ENCODE measurements at places on chromosomes 6 and 20. TPM values are rescaled to one million over a fixed set of nuclear protein-coding genes. Genes with fewer than 3 reads are reported as not detected.

DNA sequence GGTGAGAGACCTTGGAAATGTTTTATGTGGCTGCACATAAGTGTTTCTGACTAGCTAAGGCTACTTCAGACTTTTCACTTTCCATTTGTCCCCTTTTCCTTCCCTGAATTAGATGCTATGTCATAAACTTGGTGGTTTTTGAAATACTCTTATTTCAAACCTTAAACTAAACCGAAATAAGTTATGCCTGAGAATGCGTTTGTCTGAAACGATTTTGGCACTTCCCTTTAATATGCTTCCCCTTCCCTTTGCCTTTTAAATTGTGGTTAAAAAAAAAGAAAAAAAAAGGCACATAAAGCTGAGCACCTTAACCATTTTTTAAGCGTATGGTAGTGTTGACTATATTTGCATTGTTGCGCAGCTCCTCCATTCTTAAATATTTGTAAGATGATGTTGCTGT lies 14.3 kb downstream of the ZNF451 start:
- DNase-seq, result no peak
- H3K4me1 ChIP-seq, result no peaks in the 10 kb centered on the region
- no peak overlapping the region for H3K4me3 ChIP-seq
- no peaks in the 10 kb centered on the region for H3K27me3 ChIP-seq

The KLHDC3 gene
- 124 TPM for total RNA-seq

DNA sequence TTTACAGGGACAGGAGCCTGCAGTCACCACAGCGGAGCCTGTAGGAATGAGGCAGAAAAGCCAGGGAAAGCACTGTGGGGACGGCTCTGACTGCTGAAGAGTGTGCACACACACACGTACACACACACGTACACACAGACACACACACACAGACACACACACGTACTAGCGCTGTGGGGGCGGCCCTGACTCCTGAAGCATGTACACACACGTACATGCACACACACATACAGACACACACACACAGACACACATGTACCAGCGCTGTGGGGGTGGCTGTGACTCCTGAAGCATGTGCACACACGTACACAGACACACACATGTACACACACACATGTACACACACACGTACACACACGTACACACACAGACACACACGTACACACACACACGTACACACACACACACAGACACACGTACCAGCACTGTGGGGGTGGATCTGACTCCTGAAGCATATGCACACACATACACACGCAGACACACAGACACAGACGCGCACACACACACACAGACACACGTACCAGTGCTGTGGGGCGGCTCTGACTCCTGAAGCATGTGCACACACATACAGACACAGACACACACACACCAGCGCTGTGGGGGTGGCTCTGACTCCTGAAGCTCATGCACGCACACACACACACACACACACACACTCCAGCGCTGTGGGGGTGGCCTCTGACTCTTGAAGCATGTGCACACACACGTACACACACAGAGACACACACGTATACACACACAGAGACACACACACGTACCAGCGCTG lies 127.3 kb downstream of the DLL1 start:
- H3K36me3 ChIP-seq, result no peaks in the 10 kb centered on the region
- H3K4me1 ChIP-seq, result no peaks in the 10 kb centered on the region
- DNase-seq, result no peak
- no peak overlapping the region for H3K27ac ChIP-seq

- H3K4me1 ChIP-seq, result no peaks in the 10 kb centered on the region
- no peak overlapping the region for H3K27ac ChIP-seq
- H3K27me3 ChIP-seq, result no peaks in the 10 kb centered on the region
- peaks cover 13% of the 10 kb centered on the region for H3K36me3 ChIP-seq
- no peak overlapping the region for H3K4me3 ChIP-seq
- no peak for DNase-seq
Measured at GRCh38 chr6:149820506-149820905, 43.7 kb downstream of the LRP11 start.

DNA sequence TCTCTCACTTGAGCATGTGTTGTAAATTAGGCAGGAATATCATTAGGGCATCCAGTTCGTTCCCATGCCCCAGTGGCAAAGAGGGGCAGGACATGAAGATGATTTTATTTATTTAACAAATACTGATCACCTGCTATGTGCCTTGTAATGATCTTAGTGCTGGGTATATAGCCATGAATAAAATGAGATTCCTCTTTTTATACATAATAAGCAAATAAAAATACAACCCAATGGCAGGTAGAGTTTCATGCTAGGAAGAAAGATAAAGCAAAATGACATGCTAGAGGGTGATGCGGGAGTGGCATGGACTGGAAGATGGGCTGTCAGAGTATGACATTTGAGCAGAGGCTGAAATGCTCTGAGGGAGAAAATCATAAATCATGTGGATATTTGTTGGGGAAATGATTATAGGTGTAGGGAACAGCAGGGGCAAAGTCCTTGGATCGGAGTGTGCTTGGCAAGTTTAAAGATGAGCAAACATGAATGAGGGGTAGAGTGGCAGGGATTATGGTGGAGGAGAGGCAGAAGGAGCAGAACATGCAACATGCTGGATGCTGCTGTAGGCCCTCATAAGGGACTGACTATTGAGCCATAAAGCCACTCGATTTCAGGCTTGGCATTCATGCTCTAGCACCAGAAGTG lies 342.1 kb downstream of the PLCB1 start:
- no peak for DNase-seq
- no peaks in the 10 kb centered on the region for H3K36me3 ChIP-seq
- no peak overlapping the region for H3K4me3 ChIP-seq
- H3K27me3 ChIP-seq, result no peaks in the 10 kb centered on the region
- H3K4me1 ChIP-seq, result no peaks in the 10 kb centered on the region

- no peak for DNase-seq
- H3K4me1 ChIP-seq, result no peaks in the 10 kb centered on the region
- no peak overlapping the region for H3K4me3 ChIP-seq
- H3K27me3 ChIP-seq, result no peaks in the 10 kb centered on the region
- H3K36me3 ChIP-seq, result no peaks in the 10 kb centered on the region
Measured at GRCh38 chr6:101208152-101208551, 185.4 kb upstream of the GRIK2 start.

GRCh38 chr6:122568350-122568749 lies 41.9 kb upstream of the PKIB start:
- H3K36me3 ChIP-seq, result no peaks in the 10 kb centered on the region
- H3K4me1 ChIP-seq, result no peaks in the 10 kb centered on the region
- no peak overlapping the region for H3K27ac ChIP-seq
- no peaks in the 10 kb centered on the region for H3K27me3 ChIP-seq

The EXOC2 gene
- 23.0 TPM for total RNA-seq

DNA sequence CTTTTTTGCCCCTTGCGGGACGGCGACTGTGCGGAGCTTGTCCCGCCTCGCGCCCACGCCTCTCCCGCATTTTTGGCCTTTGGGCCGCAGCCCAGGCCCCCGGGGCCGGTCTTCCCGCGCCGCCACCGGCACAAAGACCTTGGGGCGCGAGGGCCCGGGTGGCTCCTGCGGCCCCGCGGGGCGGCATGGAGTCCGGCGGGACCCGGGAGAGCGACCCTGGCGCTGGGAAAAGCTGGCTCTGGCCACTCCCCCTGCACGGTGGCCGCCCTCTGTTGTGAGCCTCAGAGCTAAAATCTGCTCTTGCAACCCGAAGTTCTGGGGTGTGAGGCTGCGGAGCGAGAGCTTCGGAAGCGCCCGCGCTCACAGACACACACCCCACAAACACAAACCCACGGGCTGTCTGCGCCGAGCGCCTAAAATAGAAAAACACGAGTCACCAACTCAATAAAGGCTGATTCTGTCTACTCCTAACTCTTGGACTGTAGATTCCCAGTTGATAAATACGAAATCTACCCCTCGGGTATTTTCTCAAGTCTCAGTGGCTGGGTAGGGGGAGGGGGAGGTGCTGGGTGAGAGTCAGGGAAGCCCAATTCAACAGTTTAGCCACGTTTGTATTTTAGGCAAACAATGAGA lies 496 bp upstream of the BEND3 start:
- no peaks in the 10 kb centered on the region for H3K36me3 ChIP-seq
- H3K27me3 ChIP-seq, result peaks cover 14% of the 10 kb centered on the region
- peaks cover 11% of the 10 kb centered on the region for H3K4me1 ChIP-seq
- no peak overlapping the region for H3K27ac ChIP-seq
- peak; percentile 67 for DNase-seq
